ENCODE measurements at places on chromosomes 13 and 19.

DNA sequence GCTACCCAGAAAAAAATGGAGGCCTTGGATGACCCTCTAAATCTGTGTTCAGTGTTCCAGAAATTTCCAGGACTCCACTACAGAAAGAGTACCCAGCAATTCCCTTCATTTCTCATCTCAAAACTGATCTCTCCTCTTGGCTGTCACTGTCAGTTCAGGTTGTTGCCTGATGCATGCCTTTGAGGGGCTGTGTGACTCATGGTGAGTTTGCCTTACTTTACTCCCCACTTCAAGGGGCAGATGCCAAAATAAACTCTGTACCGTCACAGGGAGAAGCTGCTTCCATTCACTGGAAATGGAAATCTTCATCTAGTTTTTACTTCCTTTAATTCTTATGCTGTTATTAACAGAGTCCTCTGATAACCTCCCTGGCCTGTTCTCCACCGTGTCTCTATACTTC is 1075.0 kb downstream of the DIAPH3 start:
- DNase-seq: peak; percentile 68

- DNase-seq: no peak
Observed at GRCh38 chr13:101522607-101523006, 70.1 kb downstream of the ITGBL1 start.

- no peak for DNase-seq
Observed at GRCh38 chr19:41203371-41203770, 10.4 kb downstream of the CYP2S1 start.

DNA sequence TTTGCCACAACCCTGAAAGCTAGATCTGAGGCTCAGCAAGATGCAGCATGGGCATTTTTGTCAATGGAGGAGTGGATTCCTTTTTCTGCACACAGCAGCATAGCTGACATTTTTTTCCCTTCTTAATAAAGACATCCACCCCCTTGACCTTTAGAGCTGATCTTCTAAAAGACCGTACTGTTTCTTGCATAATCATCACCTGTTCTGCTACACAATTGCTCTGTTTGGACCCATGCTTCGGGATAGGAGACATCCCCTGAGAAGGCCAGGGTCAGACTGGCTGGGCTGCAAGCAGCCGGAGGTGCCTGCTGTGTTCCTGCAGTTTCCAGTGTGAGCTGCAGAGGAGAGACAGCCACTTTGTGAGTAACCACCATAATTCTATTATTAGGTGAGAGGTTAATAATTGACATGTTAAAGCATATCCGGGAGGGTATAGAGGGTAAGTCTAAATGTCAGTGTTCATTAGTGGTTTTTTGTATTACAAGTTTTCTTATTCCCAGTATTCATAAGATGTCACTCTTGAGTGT is 108.5 kb upstream of the C1QTNF9B start:
- DNase-seq: no peak

DNA sequence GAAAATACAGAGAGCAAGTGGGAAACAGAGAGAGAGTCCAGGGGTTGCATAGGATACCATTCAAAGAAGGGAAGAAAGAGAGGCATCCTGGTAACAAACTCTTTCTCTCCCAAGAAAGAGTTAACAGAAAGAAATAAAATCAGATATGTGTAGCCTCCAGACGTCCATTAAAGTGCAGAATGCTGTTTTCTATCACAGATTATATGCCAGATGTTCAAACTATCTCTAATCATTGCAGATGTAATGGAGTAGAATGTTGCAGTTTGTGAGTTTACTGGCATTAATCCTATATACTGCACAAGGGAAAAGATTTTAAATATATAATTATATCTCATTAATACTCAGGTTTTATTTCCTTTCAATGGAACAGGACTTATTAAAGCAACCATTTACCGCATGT is 369.4 kb downstream of the ZNF536 start:
- DNase-seq: no peak

DNA sequence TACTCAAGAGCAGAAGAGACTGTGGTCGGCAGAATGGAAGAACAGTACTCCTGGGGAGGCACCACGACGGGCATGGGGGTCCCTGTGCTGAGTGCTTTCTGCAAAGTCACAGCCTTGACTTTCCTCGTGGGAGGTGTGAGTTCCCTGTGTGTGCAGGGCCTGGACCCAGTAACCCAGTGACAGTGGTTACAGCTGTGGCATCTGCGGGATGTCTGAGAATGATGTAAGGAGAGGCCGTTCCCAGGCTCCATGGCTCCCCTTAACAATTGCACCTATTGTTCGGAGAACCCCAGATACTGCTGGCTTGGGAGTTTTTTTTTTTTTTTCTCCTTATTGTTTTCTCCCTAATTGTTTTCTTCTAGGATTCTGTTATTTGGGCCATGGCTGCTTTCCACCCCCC is 5.1 kb upstream of the NANOS2 start:
- DNase-seq: no peak

GRCh38 chr13:37074703-37075102 is 15.2 kb upstream of the SUPT20H start:
- peak; percentile 63 for DNase-seq

DNA sequence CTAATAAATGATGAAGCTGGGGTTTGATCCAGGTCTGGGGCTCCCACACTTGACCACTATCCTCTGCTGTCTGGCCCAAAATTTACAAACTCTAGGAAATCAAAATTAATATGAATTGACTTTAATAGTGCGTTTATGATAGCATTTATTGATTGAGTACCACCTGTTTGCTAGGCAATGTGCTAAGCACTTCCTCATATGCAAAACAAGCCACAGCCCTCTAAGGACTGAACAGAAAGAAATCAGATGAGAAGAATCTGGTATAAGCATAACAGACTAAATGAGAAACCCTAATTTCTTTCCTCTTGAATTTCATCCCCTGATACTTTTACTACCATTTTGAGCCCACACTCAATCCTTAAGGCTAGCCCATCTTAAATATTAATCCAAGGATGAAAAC is 6.6 kb upstream of the MLNR start:
- DNase-seq: no peak

- no peak for DNase-seq
Observed at GRCh38 chr13:30006246-30006645, 155.8 kb upstream of the UBL3 start.

DNA sequence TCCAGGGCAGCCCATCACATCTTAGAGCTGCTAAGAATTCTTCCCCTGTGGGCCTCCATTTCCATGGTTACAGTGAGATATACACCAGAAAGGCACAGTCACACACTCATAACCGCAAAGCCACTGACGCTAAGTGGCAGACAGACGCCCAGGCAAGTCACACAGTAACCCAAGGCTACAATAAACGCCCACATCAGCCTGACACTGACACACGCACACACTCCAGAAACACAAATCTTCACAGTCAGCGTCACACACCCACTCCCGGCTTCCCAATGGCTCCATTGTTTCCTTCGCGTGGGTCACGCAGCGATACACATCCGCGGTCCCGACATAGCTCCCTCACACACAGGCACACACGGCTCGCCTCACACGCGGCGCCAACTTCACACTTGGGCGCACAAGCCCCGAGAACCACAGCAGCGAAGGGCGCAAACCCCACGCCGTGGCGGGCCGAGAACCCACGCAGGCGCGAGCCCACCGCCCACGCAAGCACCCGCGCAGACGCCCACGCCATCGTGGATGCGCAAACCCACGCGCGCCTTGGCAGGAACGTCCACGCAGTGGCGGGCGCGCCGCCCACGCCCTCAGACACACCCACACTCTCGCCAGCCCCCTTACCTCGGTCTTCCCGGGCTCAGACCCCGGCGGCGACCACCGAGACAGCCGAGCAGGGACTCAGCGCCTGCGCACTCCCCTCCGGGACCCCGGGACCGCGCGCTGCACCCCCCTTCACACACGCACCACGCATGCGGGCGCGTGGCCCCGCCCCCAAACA is at the start of gene ZNF667:
ZNF667 (minus strand) TSS at position 695 of the 778 bp plus-strand sequence. CDS start 14,975 bp downstream, outside the sequence.
- peak; percentile 51 for DNase-seq

DNA sequence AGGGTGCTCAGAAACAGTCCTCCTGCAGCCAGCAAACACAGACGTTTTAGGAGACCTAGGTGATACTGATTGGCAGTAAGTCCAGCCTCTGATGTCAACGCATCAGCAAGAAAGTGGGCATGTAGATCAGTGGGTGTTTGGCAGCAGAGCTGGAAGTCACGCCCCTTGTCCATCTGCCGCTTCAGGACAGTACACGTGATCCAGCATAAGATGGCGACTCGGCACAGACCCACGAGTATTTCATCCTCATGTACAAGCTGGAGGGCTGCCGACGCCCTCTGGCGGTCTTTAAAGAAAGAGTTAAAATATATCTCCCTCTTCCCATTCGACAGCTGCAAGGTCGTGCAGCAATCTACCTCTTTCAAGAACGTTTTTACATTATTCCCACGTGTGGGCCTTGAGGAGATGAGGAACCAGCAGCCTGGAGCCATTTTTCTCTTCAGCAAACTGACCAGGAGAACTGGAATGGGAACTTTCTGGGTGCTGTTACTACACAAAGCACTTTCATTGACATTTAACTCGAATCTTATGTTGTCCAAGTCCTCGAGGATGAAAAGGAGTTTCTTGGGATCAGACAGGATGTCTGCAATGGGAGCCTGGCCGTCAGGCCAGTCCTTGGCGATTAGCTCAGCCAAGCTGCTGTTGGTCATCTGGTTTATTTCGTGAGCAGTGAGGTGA is 22.3 kb downstream of the NLRP11 start:
- DNase-seq: peak; percentile 7

GRCh38 chr19:7340959-7341837 is 7.5 kb upstream of the ARHGEF18 start:
- peak; percentile 76 for DNase-seq

DNA sequence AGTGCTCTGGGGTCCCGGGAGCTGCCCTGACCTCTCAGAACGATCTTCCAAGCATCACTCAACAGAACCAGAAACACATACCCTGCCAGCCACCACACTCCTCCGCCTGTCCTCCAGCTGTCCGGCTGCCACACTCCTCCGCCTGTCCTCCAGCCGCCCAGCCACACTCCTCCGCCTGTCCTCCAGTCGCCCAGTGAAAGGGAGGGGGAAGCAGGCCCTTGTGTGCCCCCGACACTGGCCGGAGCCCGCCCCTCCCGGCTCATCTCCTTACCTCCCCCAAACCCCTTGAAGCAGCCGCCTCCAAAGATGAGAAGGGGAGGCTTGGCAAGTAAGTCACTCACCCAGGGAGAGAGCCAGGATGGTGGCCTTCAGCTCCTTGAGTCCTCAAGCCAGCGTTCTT is 40.2 kb downstream of the STK24 start:
- no peak for DNase-seq

Measured in fibroblast of skin of scalp (primary cell).